Hepatocyte (in vitro differentiated cells): ENCODE measurements at places on chromosomes 5 and 9. TPM values are rescaled to one million over a fixed set of nuclear protein-coding genes. Genes with fewer than 3 reads are reported as not detected.

The PKD2L2 gene
- total RNA-seq: not detected in 2 replicates

The NOXA1 gene
- 7.2 and 8.2 TPM in 2 replicates for total RNA-seq

DNA sequence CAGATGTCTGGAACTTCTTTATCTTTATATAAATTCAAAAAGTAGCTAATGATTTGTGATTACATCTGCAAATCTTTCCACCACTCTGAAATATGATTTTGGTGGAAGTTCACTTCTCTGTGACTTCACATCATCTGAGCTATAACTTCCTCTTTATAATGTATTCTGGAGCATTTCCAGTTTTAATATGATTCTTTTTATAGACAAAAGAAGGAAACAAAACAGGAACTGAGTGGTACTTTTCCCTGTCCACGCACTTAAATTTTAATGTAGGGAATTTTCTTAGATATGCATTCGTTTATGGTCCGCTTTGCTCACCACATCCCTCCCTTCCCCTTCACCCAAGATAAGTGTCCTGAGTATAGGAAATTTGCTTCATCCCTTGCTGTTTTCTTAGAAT, 333.5 kb downstream of the CHSY3 start:
- DNase-seq: no peak

The GLRA1 gene
- total RNA-seq: not detected in 2 replicates

GRCh38 chr9:17018540-17019196, 116.2 kb upstream of the CNTLN start:
- DNase-seq: no peak
